ENCODE measurements at places on chromosomes 1 and 21.

DNA sequence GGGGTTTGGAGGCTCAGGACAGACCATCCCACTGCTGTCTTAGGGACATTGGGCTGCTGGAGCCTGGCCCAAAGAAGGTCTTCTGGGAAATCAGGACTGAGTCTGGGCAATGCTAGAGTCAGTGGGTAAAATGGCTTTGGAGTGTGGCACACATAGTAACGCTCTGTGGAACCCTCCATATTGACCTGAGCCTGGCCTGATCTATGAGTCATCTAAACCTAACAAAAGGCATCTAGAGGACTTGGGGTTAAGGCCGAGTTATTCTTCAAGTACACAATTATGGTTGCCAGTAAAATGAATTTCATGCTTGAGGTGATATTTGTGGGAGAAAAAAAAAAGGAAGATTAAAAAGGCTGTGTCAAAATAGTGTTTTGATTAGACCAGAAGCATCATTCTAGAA is 77.7 kb downstream of the ST6GALNAC5 start:
- DNase-seq = no peak

DNA sequence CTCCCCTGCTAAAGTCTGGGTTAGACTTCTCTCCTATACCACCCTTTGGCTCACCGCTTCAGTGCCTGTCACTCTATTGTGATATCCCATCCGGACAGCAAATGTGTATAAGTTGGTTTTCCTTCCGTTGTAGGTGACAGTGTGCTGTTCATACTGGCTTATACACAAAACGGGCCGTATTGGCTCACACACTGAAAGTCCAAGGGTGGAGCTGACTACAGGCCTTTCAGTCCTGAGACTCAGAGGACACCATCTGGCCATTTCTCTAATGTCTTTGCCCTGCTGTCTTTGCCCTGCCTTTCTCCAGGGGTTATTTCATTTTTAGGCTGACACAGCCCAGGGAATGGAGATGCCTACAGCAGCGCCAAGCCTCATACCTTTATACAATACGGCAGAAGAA is 90.7 kb downstream of the URB2 start:
- no peak for DNase-seq

- DNase-seq = no peak
Observed at GRCh38 chr1:154478013-154478412, 24.0 kb upstream of the TDRD10 start.

DNA sequence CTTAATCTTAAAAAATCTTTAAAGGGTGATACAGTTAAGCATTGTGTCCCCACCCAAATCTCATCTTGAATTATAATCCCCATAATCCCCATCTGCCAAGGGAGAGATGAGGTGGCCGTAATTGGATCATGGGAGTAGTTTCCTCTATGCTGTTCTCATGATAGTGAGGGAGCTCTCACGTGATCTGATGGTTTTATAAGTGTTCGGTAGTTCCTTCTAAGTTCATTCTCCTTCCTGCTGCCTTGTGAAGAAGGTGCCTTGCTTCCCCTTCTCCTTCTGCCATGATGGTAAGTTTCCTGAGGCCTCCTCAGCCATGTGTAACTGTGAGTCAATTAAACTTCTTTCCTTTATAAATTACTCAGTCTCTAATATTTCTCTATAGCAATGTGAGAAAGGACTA is 10.7 kb downstream of the DHRS3 start:
- DNase-seq = no peak

DNA sequence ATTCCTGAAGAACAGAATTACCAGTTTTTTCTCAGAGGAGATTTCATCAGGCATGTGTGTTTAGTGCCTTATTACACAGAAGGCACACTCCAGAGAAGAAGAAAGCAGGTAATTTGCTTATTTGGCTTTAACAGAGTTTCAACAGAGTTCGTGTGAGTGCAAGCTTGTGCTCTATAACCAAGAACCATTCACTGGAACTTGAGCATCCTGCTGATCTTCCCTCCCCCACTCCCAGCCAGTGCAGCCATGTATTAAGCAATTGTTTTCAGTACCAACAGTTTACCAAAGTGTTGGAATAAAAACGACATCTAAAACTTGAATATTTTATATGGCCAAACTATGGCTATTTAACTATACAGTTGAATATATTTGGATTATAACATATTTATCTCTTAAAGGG is 4.3 kb downstream of the MGST3 start:
- no peak for DNase-seq

GRCh38 chr1:234918961-234919761 is 209.5 kb downstream of the TOMM20 start:
- DNase-seq = peak; percentile 73

GRCh38 chr1:86450847-86451246 is 17.9 kb upstream of the CLCA1 start:
- DNase-seq = no peak

DNA sequence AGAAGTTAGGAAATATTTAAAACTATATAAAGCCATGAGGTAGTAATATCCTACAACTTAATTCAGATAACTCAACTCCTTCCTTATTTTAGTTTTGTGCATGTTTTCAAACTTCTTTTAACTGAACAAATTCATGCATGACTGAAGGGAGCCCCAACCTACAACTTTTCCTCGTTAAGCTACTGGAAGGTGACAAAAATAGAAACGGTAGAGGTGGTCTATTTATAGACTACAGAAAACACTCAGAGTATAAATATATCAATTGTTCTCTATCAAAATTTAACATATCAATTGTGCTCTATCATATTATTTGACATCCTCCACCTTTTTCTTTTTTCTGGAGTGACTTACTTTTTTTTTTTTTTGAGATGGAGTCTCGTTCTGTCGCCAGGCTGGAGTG is 16.8 kb downstream of the SYNJ1 start:
- DNase-seq = no peak

DNA sequence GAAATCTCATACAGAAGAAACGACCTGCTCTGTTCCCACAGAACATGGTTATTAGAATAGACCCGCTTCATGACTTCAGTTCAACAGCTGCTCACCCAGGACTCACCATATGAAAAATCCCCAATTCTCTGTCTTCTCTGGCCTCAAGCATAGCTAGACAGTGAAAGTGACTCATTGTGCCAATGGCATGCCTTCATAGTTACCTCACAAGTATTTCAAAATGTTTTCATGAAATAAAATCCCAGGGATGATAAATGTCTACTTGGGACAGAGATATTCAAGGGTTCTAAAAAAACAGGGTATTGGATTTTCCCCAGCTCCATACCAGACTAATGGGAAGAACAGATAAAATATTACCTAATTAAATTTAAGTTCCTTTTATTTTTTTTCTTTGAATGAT is 82.3 kb downstream of the NOTCH2 start:
- no peak for DNase-seq

- DNase-seq = no peak
Observed at GRCh38 chr1:27542463-27543273, 52.7 kb upstream of the WASF2 start.

GRCh38 chr21:45326891-45327440 is 39.3 kb upstream of the POFUT2 start:
- DNase-seq = no peak

- no peak for DNase-seq
Observed at GRCh38 chr1:55534565-55535121, 319.5 kb upstream of the USP24 start.

DNA sequence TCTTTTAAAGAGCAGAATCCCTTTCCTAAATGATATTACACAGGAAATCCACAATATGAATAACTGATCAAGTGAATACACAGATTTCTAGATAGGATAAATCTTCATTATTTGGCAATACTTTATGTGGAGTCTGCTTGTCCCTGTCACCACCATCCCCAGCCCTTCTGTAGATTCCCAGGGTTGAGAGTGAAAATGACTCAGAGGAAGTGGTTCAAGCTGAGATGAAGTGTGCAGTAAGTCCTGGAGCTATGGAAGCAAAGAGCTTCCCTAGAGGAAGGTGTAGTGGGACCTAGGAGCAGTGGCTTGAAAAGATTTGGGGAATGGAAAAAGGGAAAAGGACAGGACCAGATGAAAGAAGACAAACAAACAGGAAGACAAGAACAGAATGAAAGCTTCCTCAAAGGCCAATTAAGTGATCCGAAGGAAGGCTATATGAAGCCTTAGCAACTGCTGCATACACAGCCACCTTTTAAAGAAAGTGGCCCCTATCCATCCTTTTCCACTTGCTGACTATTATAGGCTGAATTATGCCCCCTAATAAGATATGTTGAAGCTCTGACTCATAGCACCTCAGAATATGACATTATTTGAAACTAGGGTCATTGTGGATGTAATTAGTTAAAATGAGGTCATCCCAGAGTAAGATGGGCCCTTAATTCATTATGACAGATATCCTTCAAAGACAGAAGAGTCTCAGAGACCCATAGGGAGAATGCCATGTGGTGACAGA is 96.5 kb upstream of the CAMK1G start:
- DNase-seq = no peak

- DNase-seq = no peak
Observed at GRCh38 chr1:21861602-21862429, 49.8 kb downstream of the LDLRAD2 start.

DNA sequence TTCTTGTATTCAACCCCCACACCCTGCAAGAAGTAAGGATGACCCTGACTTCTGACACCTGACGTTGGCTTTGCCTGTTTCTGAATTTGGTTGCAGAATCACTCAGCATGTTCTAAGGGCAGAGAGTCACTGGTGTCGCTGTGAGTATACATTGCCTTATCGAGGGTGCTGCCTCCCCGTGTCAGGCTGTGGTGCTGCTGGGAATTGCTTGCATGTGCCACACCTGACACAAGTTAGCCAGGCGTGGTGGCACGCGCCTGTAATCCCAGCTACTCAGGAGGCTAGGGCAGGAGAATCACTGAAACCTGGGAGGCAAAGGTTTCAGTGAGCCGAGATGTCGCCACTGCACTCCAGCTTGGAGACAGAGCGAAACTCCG is 45.9 kb downstream of the WDR4 start:
- DNase-seq = peak; percentile 44

GRCh38 chr1:231557898-231558707 is 29.6 kb downstream of the TSNAX start:
- DNase-seq = no peak

DNA sequence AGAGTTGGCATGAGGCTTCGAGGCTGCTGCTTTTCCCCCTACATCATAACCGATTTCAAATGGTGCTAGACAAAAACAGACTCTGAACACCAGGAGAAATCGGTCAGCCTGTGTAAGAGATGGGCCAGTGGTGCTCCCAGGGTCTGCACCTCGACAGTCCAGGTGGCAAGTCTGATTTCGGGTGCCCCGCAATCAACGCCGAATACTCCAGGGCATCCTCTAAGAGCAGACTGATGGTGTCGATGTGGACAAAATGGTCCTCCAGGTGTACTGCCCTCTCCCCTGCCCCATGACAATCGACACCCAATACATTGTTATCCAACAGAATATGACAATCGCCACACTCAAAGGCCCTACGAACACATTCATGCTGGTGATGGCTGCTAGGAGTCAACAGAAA is 50.0 kb downstream of the CD46 start:
- DNase-seq = no peak

DNA sequence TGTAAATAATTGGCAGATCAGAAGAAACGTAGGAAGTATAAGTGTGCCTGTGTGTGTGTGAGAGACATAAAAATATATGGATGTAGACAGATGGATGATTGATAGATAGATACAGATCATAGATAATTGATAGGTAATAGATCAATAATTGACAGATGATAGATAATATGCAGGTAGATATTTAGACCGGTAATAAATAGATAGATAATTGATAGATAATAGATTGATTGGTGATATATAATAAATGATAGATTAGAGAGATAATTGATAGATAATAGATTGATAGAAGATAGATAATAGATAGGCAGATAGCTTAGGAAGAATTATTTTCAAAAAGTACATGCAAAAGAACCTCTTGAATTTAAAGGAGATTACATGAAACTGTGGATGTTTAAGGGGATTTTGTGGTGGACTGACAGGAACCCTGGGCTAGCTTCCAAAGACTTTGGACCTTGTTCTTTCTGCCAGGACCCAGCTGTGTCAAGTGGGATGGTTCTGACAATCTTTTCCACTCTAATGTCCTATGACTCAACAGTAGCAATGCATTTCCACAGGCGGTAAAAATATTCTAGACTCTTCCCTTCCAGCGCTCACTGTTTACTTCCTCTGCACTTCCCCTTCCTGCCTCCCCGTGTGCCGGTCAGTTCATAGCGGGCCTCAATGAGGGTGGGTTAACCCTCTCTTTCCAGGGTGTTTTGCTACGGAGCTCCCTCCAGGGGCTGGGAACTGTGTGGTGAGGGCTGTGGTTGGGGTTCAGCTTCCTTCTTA is 39.4 kb downstream of the KCNJ15 start:
- no peak for DNase-seq

- DNase-seq = peak; percentile 48
Observed at GRCh38 chr1:218521414-218522169, 176.5 kb downstream of the TGFB2 start.

DNA sequence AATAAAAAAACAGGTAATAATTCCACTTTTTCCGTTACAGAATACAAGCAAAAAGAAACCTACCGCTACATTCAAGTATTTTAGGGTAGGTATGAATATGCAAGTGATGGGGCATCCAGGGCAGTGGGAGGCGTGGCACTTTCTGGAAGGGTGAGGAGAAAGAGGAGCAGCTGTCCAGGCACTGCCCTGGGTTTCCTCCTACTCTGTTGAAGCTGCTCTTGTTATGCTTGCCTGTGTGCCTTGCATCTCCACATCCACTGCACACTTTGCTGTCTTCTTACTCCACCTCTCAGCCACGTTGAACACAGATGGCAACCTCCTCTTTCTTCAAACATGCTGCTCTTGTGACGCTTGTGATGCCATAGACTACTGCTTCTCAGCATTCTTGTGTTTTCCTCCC is 83.2 kb downstream of the RPE65 start:
- DNase-seq = no peak

- DNase-seq = peak; percentile 39
Observed at GRCh38 chr21:42198929-42199867, 19.7 kb upstream of the ABCG1 start.

GRCh38 chr1:15628003-15628402 is 10.7 kb downstream of the DDI2 start:
- DNase-seq = no peak

DNA sequence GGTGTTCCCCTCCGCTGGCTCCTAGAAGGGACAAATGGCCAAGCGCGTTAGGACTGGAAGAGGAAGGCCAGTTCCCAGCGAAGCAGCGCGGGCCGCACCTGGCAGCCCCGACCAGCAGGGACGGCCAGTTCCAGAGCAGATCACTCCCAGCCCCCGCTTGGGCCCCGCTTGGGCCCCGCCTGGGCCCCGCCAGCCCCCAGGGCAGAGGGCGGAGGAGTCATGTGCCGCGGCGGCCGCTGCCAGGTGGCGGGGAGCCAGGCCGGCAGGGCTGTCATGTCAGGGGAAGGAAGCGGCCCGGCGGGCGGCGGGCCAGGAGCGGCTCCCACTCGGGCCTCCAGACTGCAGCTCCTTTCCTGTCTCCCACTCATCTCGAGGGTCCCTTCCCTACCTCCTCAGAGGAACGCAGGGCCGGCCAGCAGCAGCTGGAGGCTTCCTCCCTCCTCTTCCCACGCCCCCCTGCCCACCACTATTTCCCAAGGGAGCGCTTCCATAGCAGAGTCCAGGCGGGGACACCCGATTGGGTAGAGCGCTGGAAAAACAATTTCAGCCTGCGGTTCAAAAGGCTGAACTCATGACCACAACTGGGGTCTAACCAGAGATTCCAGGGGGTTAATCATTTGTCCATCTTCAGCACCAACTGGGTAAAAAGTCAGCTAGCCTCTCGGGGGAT is 16.5 kb downstream of the ZNF697 start:
- DNase-seq = peak; percentile 96

- DNase-seq = no peak
Observed at GRCh38 chr1:176733661-176734060, 270.7 kb downstream of the PAPPA2 start.

- DNase-seq = no peak
Observed at GRCh38 chr1:31423418-31423947, 10.5 kb downstream of the SERINC2 start.

Measured in left lobe of liver (tissue), 2 donors.